Osteoblast (primary cell): ENCODE measurements at places on chromosomes 1 and 21.

DNA sequence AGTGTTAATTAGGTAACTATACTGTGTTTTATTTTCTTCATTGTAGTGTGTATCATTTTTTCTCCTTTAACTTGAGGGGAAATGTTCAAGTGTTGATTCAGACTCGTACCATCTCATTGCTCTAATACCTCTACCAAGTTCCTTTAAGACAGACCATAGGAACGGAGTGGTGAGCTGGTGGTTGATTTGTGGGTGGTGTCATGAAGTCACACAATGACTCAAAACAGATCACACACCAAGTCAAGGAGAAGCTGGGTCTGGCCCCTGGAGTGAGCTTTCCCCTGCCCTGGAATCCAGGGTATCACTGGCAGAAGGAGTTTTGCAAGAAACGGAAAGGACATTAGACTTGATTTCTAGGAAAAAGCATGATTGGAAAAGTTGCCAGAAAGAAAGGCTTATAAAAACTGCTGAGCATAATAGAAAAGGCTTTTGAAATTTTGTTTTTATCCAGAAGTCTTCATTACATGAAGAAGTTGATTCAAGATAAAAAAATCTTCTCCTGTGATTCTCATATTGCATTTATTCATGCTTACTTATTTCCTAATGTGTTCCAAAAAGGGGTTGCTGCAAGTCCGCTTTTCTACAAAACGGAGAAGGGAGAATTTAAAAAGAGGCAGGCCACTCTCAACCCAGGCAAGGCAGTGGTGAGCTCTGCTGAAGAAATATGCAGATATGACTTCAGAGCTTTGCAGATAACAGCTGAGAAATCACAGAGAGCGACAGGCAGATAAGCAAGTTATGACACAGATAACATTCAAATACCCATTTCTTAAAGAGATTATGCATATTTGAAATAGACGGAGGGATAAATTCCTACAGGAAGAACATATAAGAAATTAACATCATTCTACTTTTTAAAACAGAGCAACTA is 79.7 kb downstream of the TBX19 start:
- DNase-seq = peak; percentile 84

DNA sequence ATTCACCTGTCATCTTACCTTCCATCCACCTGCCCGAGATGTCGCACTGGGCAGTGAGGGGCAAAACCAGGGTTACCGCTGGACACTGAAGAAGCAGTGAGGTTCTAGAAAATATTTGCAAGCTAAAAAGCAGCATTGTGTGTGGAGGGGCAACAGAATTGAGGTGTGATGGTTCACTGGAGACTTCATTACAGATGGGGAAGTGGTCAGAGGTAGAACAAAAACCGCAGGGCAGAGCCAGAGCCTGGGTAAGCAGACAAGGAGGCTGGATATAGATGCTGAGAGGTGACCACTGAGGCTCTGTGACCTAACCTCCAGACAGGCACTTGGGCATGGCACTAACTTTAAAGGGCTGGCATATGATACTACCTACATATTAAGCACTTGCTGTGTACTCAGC is 363.9 kb upstream of the PROX1 start:
- DNase-seq = no peak

DNA sequence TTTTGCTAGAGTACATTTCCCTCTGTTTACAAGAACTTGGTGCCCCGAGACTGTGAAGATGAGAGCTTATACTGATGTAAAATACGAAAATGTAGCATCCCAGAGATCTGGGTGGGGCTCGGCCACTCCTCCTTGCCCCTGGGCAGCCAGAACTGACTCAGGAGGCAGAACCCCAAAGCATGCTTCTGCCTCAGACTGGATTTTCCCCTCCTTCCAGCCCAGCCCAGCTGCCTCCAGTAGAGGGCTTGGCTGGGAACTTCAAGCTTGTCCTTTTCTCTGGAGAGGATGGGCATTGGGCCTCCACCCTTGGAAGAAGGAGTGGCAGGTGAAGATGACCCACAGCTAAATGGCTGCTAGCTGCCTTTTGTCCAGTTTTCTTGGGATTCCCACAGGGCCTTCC is 24.3 kb upstream of the BTG2 start:
- DNase-seq = no peak

DNA sequence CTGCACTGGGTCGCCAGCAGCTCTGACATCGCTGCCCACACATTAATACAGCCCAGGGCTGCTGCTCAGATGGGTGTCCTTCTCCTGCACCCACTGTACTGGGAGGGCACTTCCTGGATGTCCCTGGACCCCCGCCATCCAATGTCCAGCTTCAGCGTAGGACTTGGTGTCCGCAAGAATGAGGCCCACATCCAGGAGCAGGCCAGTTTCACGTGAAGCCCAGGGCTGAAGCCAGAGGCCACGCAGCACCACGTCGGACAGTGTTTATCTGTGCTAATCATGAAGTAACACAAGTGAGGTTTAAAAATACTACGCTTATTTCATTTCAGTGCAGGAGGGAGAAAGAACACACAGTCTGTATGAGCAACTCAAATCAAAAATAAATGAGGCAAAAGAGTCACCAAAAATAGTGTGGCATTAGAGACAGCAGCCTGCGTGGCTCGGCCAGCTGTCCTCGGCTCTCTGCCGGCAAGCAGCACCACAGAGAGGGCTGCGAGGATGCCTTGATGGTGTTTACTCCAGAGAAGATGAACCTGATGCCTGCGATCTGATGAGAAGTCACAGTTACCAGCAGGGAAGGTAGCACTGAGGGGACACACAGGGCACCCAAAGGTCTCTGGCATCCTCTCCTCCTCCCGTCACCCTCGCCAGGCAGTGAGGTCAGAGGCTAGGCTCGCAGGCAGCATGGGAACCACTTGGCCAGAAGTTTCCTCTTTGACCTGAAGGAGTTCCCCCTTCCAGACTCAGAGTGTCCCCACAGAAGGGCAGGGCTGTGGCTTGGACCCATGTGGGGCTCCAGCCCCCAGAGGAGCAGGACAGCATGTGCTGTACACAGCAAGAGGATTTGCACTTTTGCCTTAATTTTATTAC is 22.1 kb upstream of the NPHP4 start:
- DNase-seq = peak; percentile 84

GRCh38 chr1:150765296-150765976 is at the start of gene CTSS:
Gene CTSS, minus strand, starts transcription at chr1:150765778. Its CDS starts 1,015 bp downstream, at chr1:150764763.
- no peak for DNase-seq
